ENCODE measurements at places on chromosomes 1 and 21. TPM values are rescaled to one million over a fixed set of nuclear protein-coding genes. Genes with fewer than 3 reads are reported as not detected.

The TPTE gene
- total RNA-seq: not detected

The TRIM67 gene
- 0.22 TPM for total RNA-seq

The CELA2B gene
- total RNA-seq: not detected

The BCAN gene
- 0.16 TPM for total RNA-seq

- no peak for DNase-seq
Measured at GRCh38 chr1:91603409-91603808, 102.8 kb downstream of the CDC7 start.

DNA sequence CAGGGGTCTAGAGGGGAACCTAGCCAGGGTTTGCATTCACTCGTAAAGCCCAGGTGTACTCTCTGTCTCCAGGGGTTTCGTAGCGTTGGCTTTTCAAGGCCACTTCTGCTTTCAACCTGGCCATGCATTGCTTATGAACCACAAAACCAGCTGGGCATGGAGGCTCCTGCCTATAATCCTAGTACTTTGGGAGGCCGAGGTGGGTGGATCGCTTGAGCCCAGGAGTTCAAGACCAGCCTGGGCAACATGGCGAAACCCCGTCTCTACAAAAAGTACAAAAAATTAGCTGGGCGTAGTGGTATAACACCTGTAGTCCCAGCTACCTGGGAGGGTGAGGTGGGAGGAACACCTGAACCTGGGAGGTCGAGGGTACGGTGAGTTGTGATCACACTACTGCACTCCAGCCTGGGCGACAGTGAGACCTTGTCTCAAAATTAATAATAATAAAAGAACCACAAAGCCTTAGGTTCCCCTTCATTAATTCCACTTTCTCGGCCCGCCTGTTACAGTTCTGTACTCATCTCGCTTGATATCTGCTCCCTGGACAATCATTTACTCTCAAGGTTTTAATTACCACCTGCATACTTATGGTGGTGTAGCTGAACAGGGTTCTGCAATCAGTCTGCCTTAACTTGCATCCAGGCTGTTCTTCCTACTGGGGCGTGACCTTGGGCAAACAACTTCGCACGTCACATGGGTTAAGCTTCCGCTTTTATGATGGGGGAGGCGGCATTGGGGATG, 6.1 kb downstream of the SLC16A4 start:
- DNase-seq: no peak

- no peak for DNase-seq
Measured at GRCh38 chr1:61797045-61797755, 54.9 kb downstream of the PATJ start.

DNA sequence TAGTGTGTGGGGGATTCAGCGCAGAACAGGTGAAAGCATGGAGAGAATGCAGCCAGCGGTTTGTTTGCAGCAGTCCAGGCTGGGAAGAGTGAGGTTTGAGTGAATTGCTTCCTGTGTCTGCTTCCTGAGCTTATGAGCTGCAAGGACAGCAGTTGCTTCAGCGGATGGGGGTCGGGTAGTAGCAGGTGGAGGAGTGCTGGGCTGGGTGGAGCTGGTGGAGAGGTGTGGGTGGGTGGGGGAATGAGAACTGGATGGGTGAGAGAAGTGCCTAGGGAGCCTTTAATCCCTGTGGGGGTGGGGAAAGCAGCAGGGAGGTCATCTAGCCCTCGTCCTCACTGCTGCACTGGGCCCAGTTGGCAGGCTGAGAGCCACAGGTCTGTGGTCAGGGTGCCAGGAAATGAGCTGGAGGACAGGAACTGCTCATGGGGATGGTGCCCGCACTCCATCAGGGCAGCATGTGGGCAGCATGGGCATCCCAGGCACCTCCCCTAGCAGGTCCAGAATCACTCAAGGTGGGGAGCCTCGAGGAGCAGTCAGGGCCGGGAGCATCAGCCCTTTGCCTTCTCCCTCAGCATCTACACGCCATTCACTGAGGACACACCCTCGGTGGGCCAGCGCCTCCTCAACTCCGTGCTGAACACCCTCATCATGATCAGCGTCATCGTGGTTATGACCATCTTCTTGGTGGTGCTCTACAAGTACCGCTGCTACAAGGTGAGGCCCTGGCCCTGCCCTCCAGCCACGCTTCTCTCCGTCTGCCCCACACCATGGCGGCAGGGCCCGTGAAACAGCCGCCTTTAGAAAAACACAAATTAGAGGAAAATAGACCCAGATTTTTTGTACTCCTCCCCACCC, 14.8 kb downstream of the PSEN2 start:
- peak; percentile 76 for DNase-seq

DNA sequence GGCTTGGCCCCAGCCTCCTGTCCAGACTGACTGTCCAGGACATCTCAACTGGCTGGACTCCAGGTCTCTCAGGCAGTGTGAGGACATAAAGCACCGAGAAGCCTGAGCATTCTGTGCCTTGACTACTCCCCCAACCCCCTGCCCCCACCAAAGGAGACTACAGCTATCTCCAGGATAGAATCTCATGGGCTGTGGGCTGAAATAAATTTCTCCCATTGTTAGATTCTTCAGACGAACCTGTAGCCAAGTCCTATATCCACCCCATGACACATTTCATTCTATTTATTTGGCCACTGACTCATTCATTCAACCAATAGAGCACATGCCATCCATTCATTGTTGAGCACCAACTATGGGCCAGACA, 11.4 kb downstream of the VWA5B1 start:
- DNase-seq: no peak

DNA sequence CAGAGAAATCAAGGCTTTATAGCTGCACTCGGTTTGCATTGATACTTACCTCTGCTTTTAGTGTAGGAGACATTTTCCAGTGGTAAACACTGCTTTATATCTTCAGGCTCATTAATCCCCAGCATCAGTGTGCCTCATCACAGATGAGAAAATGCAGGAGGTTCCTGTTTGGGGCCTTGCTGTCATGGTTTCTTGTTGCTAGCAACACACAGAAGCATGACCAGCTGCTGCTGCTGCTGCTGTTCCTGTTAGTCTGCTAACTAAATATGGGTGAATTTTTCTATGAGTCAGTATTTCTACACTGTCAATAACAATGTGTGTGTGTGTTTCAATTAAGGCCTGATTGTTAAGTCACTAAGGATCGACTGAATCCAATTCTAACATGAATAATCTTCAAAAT, 85.8 kb upstream of the RGS1 start:
- DNase-seq: no peak

Data from mesenteric fat pad (tissue), 1 donor.